ENCODE measurements at places on chromosomes 5 and 9. TPM values are rescaled to one million over a fixed set of nuclear protein-coding genes. Genes with fewer than 3 reads are reported as not detected.

Gene SAXO1
- 0.16 TPM for polyA plus RNA-seq

Gene TAF11L5
- not detected for polyA plus RNA-seq

DNA sequence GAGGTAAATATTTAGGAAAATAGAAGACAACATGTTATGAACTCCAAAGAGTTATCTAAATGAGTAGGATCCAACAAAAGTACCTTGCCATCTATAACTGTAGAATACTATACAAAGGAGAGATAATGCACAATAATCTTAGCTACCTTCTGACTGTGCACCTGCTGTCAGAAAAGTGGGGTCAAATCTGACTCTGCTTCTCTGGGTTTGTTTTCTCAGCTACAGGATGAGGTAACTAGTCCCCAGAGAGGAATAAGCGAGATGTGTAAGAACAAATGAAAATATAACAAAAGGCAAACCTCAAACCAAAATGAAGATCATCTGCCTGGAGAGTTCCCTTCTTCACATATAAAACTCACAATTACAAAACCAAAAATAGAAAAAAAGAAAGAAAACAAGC is 204.8 kb downstream of the DCP2 start:
- DNase-seq: no peak

- peak; percentile 80 for DNase-seq
Observed at GRCh38 chr5:33890131-33891032, 1.4 kb downstream of the ADAMTS12 start.

GRCh38 chr5:77305956-77306355 is 95.5 kb downstream of the PDE8B start:
- peak; percentile 52 for DNase-seq

DNA sequence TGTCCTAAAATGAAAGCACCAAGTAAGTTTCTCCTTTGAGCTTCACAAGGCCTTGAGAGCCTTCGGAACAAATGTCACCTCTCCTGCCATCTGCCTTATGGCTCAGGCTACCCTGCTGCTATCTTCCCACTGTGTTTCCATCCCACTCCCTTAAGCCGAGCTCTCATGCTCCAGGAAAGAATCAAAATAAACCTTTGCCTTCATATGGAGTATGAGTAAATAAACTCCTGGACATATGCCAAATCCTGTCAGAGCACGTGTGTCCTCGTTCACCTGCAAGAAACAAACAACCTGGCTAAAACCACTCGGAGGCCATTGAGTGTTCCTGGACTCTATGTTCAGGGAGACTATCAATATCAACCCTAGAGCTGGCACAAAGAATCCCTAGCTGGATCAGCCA is 122.3 kb upstream of the CCDC112 start:
- DNase-seq: no peak
